ENCODE measurements at places on chromosomes 7 and 10.

DNA sequence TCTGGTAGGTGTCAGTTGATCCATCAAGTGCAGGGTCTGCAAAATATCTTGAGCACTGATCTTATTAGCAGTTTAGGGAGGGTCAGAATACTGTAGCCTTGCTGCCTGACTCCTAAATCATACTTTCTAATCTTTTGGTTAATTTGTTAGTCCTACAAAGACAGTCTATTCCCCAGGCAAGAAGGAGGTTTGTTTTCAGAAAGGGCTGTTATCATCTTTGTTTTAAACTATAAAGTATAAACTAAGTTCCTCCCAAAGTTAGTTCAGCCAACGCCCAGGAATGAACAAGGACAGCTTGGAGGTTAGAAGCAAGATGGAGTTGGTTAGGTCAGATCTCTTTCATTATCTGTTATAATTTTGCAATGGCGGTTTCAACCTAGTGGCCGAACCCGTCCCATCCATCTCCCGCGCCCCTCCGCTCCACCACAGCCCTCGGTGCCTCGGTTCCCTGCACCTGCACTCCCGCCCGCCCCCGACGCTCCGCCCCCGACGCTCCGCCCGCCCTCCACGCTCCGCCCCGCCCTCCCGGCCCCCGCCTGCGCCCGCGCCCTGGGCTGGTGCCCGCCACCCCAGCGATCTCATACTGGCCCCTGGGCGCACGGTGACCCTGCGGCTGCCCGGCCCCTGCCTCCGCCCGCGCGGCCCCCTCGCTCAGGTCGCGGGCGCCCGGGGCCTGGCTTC lies at the start of gene ADCK2:
Gene ADCK2 (plus strand): TSS at position 564 of the 681 bp plus-strand sequence. CDS start 386 bp downstream, outside the sequence.
- DNase-seq: peak; percentile 21

GRCh38 chr7:91242097-91242844 lies 22.0 kb upstream of the FZD1 start:
- DNase-seq: no peak

DNA sequence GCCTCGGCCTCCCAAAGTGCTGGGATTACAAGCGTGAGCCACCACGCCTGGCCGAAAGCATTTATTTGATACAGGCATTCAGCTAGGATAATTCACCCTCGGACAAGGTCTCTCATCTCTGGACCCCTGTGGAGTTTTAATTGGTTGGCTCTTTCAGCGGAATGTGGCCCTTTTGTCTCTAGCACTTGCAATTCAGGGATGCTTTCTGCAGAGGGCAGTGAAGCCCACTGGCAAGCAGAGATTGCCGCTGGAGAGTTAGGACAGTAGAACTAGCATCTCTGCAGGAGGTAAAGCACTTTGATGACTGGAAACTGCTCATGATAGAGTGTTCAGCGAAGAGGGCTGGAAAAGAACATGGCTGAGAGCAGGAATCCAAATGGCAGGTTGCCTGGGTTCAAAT lies 62.0 kb downstream of the SUFU start:
- no peak for DNase-seq

- no peak for DNase-seq
Observed at GRCh38 chr7:65285906-65286864, 87.5 kb upstream of the ZNF92 start.

DNA sequence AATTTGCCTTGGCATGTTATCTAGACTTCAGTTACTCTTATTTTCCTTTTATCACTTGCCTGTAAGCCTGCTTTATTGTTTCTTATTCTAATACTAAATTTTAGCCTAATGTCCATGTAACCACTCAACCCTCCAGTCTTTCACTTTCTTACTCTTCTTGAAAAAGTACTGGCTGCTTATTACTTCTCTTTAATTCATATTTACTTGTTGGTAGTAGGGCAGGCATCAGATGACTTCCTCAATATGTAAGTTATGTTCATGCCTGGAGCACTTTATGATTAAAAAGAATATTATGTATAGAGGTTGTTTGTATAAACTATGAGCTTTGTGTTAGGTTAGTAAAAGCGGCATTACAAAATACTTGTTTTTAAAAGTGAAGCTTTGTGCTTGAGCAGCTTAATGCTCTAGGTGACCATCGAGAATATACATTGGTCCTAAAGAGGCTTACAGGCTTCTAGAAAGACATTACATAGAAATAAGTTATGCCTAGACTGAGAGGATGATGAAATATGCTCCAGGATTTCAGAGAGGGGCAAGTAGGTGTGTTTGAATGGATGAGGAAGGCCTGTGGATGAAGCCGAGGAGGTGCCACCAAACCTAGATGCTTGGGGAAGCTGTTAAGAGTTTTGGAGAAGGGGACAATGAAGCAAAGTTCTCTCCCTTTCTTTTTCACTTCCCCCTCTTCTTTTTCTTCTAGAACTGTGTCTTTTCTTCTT lies 207.1 kb upstream of the HDAC9 start:
- DNase-seq: no peak

DNA sequence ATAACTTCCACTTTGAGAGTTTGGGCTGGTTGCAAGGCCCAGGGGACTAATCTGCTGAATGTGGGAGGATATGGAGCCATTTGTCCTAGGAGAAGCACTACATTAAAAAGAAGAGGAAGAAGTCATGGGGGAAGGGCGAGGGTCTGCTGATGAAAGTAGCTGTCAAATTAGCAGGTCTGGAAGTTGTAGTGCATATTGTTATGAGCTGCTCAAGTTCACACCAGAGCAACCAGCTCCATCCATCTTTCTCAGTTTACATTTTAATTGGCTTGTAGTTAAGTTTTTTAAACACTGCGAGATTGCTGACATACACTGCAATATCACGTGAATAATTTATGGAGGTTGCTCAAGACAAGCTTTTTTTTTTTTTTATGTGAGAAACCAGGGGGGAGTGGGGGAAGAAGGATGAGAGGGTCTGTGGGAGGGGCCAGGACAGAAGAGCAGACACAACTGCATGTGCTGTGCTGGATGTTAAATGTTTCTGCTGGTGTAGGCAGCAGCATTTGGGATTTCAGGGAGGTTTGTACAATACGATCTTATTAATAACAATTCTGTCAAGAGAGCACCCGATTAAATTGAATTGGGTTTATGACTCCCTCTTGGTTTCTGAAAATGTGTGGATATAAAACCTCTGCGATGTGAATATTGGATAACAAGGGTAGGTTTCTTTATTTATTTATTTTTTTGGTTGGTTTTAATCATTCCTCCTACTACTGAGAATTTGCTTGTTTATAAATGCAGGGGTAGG lies 759.0 kb upstream of the GALNT17 start:
- no peak for DNase-seq

DNA sequence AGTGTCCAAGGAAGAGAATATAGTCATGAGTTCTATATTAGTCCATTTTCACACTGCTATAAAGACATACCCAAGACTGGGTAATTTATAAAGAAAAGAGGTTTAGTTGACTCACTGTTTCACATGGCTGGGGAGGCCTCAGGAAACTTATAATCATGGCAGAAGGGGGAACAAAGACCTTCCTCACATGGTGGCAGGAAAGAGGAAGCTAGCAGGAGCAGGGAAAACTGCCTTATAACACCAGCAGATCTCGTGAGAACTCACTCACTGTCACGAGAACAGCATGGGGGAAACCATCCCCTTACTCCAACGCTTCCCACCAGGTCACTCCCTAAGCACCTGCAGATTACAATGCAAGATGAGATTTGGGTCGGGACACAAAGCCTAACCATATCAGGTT lies 139.0 kb upstream of the ZNF438 start:
- DNase-seq: no peak

GRCh38 chr7:123028339-123028738 lies 32.8 kb upstream of the TAS2R16 start:
- DNase-seq: no peak

- DNase-seq: no peak
Observed at GRCh38 chr7:155000795-155001194, 2.1 kb downstream of the PAXIP1 start.

- DNase-seq: no peak
Observed at GRCh38 chr10:35225204-35225603, 98.6 kb downstream of the CREM start.

DNA sequence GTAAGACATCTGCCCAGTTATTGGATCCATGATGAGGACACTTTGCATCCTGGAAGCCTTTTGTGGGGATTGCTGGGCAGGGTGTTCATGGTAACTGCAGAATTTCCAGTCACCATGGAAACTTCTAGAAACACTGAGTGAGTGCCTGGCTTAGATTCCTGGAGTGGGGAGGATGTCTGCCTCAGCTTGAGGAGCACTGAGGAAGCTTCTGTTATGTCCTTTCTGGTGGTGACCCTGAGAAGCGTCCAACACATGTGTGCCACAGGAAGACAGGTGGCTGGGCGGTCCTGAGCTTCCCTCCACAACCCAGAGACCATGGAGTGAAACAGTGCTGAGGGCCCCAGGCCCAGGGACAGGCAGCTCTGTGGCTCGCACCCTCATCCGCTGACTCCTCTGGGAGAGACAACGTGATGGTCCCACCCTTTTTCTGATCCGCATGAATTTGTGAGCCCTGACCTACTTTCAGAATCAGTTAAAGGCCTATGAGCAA lies 191.8 kb upstream of the CXCL12 start:
- no peak for DNase-seq

DNA sequence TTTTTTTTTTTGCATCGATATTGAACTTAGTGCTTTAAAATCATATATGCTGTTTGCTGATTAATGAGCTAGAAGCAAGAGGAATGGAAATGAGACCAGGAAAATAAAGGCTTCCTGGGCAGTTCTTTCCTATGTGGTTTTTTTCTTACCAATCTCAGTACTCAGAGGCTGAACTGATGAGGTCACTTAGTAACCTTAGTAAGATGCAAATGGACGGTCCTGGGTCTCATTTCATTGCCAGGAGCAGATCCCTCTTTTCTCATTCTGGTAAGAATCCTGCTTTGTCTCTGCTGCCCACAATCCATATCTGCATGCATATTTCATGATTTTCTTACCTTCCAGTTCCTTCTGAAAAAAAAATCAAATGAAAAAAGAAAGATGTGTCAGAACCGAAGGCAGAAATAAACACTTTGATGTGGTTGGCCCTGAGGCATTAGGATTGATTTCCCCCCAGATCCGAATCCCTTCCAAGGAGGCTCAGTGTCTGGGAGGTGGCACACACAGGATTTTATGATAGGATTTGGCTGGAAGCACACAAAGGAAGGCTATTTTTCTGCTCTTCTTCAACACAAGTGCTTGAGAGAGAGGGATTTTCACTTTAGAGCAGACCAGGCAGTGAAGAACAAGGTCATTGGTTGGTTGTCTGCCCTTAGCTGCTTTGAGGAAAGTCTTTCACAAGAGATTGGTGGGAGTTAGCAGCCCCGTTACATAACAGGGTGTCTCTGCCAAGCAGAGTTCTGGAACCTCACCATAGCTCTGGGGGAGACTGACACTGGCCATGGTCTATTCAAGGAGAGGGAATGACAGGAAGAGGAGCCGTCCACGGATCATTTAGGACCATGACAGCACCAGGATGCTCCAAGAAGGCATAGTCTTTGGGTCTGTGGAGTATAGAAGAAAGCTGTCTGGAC lies 150.0 kb downstream of the CAMK1D start:
- no peak for DNase-seq

DNA sequence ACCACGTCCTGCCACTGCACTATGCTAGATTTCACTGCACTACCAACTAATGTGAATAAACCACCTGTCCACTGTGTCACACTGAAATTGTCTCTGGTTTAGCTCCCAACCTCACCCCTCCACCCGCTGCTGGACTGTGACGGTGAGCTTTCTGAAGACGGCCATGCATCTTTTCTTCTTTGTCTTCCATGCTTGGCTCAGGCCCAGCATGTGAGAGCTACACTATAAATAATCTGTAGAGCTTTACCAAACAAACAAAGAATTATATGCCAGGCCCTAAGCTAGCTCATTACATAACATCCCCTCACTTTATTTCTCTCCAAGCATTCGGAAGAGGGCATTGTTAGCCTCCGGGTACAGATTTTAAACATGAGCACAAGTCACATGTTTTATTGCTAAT lies 633.2 kb downstream of the TNS3 start:
- DNase-seq: no peak

DNA sequence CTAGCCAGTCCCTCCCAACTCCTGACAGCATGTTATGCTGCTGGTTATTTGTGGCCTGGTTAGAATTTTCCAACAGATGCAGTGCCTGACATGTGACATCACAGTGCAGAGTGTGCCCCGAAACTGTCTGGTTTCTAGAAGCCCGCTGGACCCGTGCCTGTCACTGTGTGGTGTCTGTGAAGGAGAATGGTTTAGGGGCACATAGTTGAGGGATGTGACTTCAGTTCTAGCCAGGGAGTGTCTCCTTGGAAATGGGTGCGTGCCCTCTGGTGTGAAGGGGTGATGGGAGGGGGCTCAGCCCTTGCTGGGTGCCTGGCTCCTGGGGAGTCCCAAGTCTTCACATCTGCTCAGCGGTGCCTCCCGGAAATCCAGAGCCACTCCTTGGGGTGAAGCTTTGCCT lies 303.6 kb downstream of the GLRX3 start:
- DNase-seq: no peak

GRCh38 chr7:17118412-17118811 lies 180.0 kb upstream of the AHR start:
- DNase-seq: no peak

Data from stimulated activated CD8-positive, alpha-beta memory T cell treated with anti-CD3 and anti-CD28 coated beads, Interleukin-15, amount 100 ng/mL, for 1 hour (primary cell).